ENCODE measurements at places on chromosomes 16 and 17.

DNA sequence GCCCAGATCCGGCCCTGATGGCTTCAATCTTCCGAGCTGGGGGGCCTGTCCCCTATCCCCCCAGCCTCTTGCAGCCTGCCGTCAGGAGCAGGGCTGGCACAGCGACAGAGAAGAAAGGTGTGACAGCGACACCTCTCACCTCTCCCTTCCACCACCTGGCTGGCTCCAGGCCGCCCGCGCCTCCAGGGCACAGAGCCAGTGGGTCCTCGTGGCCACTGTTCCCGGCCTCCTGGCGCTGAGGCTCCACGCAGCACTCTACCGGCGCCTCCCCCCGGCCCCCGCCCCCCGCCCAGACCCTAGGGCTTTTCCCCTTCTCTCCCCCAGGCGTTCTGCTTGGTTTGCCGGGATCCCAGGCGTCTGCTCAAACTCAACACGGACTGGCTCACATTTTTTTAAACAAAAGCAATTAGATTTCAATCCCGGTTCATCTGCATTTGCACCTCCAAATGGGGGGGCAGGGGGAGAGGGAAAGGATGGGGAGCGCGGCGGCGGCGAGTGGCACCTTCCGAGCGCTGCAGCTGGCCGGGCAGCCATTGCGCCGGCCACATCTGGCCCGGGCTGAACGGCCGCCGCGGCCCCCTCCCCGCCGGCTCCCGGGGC lies 12.8 kb upstream of the CBX8 start:
- no peak for DNase-seq

DNA sequence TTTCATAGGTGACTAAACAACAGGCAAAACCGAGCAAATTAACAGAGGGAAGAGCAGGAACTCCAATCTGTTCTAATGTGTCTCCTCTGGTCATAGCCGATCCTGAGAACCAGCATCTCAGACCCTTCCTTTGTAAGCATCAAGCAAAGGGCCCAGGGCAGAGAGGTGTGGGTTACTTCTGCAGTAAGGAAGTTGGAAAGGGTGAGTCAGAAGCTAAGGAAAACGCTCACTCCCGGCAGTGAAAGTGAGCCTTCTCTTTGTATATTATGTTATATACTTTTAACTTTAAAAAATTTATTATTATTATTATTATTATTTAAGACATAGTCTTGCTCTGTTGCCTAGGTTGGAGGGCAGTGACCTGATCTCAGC lies 77.7 kb downstream of the MRM3 start:
- no peak for DNase-seq

DNA sequence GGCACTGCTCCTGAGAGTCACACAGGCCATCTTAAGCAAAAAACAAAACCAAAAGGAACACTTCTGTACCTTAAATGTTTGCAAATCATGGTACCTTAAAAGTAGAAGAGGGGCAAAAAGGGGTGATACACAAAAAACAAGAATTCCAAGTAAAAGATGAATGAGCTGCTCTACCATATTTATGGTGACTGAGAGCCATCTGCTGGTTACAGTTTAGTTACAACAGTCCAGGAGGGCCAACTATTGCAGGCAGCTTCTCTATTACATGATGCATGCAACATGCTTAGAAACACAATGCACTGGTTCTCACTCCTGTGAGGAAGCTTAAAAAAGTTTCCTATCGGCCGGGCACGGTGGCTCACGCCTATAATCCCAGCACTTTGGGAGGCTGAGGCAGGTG lies 53.5 kb downstream of the STX8 start:
- no peak for DNase-seq

- DNase-seq: no peak
Observed at GRCh38 chr17:40284085-40284713, 3.5 kb upstream of the CDC6 start.

- DNase-seq: no peak
Observed at GRCh38 chr17:30930495-30930894, 8.8 kb downstream of the ADAP2 start.

- DNase-seq: no peak
Observed at GRCh38 chr17:80429356-80430275, 14.6 kb downstream of the ENDOV start.

DNA sequence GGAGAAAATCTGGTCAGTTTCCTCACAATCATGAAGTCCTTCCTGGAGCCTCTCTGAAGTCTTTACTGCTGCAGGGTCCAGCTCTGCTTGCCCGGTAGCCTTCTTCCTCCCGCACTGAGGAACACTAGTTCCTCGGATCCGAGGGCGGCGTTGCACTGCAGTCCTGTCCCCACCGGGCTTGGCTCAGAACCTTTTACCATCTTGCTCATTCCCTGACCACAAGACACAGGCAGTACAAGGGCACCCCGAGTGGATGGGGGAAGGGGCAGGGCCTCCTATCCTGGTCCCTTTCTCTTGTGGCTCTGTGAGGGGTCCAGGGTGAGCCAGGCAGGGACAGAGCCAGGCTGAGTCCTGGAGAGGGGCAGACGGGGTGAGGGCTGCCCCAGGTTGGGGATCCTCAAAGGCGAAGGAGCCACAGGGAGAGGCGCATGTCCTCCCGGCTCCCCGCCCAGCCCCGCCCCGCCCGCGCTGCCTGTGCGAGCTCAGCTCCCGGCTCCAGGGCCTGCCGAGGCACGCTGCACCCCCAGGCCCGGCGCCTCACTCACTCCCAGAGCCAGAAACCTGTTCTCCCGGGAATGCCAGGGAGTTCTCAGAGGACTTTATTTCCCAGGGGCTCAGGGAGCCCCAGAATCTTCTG lies 1.5 kb downstream of the FOXN1 start:
- DNase-seq: no peak

- no peak for DNase-seq
Observed at GRCh38 chr17:4937553-4937952, 2.3 kb downstream of the SLC25A11 start.

DNA sequence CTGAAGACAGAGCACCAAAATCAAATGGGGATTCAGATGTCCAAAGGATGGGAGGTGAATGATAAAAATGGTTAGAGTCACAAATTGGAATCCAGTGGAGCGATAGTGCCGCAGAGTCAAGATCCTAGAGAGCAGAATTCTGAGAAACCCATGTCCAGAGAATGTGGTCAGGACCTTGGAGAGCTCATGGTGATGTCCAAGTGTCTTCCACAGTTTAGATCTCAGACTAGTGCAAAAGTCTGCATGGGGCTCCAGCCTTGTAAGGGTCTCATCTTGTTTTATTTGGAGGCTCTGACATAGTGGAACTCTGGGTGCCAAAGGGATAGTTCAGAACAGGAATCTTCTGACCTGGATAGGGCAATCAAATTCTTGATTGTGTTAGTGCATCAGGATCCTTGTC lies 245.9 kb upstream of the HSBP1 start:
- no peak for DNase-seq

DNA sequence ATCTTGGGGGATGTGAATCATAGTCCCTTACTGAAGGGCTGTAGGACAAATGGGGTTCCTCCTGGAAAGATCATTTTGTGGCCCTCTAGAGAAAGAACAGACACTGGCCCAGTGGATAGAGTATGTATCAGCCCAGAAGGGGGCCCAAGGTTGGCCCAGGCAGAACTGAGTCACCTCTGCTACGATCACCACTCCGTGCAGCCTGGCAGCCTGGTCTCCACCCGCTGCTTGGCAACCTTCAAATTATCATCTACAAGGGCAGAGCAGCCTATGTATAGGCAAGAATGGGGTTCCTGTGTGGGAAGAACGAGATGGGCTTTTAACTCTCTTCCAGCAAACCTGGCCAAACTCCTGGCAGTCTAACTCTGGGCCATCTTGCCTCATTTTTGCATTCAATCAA lies 61.9 kb downstream of the GSG1L start:
- DNase-seq: no peak

- no peak for DNase-seq
Observed at GRCh38 chr16:47258874-47259461, 115.2 kb upstream of the NETO2 start.

GRCh38 chr17:31489295-31490018 lies 98.0 kb downstream of the RAB11FIP4 start:
- no peak for DNase-seq

- DNase-seq: no peak
Observed at GRCh38 chr17:55416470-55417052, 5.1 kb downstream of the MMD start.

DNA sequence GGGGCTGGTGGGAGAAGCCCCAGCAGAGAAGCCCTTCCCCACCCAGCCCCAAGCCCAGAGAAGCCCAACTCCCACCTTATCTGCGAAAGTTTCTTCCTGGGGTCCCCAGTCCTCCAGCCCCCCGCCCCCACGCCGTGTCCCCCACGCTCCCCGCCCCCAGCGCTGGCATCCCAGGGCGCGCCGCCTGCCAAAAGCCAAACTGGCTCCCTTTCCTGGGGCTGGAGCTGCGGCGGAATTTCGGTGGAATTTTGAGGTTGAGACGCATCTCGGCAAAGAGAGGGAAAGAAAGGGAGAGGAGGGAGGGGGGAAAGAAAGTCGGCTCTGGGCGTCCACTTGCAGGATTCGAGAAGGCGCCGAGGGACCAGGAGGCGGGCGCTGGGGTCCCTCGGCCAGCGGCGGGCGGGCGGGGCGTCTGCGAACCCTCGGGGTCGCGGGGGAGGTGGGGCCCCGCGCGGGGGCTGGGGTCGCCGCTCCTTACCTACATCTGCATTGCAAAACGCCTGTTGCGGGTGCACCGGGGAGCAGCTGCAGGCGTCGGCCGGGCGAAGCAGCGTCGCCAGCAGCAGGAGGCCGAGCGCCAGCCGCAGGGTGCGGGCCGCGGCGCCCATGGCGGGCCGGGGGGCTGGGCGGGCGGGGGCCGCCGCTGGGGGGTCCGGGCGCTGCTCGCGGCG lies 571 bp downstream of the TIMP2 start:
- no peak for DNase-seq

- DNase-seq: no peak
Observed at GRCh38 chr16:49356728-49357488, 16.7 kb upstream of the C16orf78 start.

- no peak for DNase-seq
Observed at GRCh38 chr16:31029272-31029671, 4.1 kb upstream of the STX4 start.

- no peak for DNase-seq
Observed at GRCh38 chr16:4601036-4601863, 13.4 kb downstream of the UBALD1 start.

GRCh38 chr16:78639775-78640174 lies 540.3 kb downstream of the WWOX start:
- no peak for DNase-seq

DNA sequence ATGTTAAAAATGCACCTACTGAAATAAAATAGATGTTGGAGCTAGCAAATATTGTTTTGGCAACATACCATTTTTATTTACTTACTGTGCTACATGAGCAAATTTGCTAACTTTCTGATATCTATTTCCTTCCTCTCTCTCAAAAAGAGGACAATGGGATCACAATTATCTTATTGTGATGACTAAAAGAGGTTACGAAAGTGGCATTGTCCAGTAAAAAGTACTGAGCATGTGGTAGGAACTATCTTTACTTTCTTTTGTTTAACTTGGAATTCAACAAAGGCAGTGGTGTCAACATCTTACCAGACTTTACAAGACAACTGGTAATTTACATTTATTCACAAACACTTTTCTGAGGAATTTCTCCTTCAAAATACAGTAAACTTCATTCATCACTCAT lies 1542.6 kb upstream of the CDH8 start:
- no peak for DNase-seq

DNA sequence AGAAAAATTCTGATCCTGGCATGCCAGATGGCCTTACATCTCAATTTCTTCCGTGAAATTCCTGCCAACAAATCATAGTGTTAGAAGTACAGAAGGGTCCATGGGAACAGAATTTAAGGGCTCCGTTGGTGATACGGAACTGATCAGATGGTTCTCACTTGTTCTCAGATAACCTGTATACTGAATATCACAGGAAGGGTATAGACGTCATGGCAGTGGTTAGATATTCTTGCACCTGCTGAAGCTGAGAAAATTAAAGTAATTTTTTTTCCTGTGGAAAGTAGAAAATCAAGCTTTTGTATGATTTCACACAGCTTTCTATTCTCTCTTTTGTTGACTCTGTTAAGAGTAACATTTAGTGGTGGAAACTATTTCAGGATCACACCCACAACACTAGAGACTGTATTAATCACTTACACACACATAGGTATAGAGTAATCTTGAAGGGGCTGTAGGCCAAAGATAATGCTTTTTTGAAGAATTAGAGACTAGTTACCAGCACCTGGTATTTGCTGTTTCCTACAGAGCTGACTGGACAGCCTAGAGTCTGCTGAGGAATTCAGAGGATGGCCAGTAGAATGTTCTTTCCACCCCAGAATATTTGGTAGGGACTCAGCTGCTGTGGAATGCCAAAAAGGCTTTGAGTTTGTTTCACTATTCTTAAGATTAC lies 7.5 kb downstream of the TENT4B start:
- DNase-seq: no peak

- no peak for DNase-seq
Observed at GRCh38 chr16:70715055-70715858, 29.4 kb upstream of the MTSS2 start.

DNA sequence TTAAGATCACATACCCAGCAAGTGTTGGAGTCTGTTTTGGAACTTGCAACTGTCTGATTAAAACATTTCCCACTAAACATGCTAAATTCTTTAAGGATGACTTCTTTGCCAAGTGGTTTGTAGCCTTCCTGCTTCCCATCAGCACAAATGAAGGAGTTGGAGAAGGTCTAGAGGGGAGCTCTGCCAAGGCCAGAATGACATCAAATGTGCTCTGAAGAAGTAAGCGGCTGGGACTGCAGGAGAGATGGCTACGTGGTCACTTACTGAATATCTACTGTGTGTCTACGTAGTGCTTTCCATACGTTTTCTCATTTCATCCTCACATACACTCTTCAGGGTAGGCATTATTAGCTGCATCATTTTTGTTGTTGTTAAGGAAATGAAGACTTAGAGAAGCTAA lies 135.7 kb upstream of the NLRP1 start:
- DNase-seq: no peak

- DNase-seq: no peak
Observed at GRCh38 chr17:12133183-12133582, 112.5 kb downstream of the MAP2K4 start.

- DNase-seq: no peak
Observed at GRCh38 chr17:79740413-79740812, 9.7 kb downstream of the ENPP7 start.

DNA sequence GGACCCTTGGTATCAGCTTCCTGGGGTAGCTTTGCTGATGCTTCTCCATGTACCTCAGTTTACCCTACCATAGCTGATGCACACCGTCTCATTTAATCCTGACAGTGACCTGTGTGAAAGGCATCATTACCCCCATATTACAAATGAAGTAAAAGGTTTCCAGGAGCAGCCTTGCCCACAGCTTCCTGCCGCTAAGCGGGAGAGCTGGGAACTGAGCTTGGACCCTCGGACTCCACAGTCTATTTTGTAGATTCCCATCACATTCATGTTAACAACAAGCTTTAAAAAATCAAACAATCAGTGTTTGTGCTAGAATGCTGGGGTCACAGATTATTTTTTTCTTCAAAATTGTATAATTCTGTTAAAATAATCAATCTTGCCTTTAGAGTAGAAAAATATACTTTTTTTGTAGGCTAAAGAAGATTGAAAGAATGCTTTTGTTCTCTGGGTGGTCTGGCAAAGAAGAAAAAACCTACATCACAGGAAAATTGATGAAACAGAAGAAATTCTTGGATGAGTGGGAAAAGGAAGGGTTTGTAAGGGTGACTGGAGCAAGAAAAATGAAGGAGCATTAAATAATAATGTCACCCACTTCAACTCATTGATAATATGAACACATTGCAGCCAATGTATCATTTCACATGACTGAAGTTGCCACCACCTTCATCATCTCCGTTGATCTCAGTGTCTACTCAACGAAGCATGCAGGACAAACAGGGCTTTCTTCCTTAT lies 9.5 kb upstream of the USP10 start:
- DNase-seq: no peak

Measured in stimulated activated CD4-positive, alpha-beta T cell treated with anti-CD3 and anti-CD28 coated beads, Interleukin-2, amount 100 ng/mL, for 4 hours (primary cell).